ENCODE measurements at places on chromosomes 11 and 22. TPM values are rescaled to one million over a fixed set of nuclear protein-coding genes. Genes with fewer than 3 reads are reported as not detected.

DNA sequence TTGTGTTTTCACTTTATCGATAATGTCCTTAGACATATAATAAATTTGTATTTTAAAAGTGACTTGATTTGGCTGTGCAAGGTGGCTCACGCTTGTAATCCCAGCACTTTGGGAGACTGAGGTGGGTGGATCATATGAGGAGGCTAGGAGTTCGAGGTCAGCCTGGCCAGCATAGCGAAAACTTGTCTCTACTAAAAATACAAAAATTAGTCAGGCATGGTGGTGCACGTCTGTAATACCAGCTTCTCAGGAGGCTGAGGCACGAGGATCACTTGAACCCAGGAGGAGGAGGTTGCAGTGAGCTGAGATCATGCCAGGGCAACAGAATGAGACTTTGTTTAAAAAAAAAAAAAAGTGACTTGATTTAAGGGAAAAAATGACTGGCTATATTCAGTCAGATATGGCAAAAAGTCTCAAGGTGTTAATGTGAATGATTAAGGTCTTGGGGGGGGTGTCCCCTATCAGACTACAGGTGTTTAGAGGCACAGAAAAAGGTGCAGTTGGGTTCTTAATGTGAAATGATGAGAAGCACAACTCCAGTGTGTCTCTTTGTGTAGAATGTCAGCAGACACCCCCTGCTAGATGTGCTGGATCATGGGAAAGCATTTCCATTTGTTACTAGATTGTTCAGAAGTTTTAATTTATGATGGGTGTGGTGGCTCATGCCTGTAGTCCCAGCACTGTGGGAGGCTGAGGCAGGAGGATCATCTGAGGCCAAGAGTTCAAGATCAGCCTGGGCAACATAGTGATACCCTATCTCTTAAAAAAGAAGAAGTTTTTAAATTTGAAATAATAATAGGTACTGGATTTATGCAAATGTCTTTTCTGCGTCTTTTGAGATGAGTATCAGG lies 17.0 kb downstream of the NEAT1 start:
- DNase-seq: no peak

GRCh38 chr22:44442186-44442815 lies 55.7 kb downstream of the RTL6 start:
- DNase-seq: no peak

DNA sequence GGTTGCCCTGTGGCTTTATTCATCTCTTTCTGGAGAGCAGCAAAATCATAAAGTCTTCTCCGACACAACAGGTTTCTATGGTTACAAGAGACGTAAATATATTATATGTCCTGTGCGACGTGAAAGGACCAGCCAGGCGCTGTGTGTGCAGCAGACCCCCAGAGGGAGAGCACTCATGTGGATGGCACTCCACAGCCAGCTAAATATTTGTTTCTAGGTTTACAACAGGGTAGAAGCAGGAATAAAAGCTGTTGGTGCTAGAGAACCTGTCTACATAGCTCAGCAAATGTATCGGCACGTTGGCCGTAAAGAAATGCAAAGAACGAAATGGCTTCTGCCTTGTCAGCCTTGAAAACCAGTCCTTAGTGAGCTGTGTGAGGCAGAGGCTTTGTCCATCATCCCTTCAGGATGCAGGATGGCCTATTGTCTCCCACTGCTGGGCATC lies 133.8 kb upstream of the PITPNB start:
- no peak for DNase-seq

DNA sequence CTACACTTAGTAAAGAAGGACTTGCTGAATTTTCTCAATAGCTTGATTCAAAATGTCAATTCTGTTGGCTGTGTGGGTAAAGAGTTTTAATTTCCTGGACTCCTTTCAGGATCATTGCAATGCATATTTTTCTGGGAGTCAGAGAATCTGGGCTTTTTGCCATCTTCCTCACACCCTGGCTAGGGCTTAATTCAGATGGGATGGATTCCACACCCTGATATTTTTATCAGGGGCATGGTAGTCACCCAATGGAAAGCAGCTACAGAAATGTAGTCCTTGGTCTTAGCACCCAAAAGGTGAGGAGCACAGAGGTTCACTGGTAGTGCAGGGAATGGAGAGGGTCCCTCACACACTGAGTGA lies 79.3 kb downstream of the SGSM3 start:
- DNase-seq: no peak

GRCh38 chr11:122085712-122086111 lies 30.3 kb downstream of the BLID start:
- DNase-seq: no peak

GRCh38 chr11:2691991-2692875 lies 7.6 kb downstream of the KCNQ1OT1 start:
- no peak for DNase-seq

DNA sequence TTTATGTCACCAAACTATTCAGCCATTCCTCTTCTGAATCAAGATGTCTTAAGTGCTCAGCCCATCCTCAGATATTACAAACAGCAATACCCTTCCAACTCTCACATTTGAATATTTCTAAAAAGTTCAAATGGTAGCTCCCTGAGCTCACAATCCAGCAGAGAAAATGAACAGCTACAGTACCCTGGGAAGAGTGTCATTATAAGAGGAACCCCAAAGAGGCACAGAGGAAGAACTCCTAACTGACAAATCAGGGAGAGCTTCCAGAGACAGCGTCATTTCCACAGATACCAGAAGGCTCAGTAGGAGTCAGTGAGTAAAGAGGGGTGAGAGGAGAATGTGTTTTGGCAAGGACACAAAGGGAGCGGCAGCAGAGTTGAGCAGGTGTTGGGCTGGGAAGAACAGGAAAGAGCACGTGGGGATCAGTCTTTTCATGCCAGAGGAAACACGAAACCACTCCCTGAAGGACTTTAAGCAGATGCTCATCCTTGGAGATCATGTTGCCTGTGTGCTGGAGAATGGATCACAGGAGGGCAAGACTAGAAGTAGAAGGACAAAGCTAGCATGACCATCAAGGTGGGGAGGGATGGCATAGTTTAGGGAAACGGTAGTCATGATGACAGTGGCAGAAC lies 4.3 kb downstream of the CLTCL1 start:
- no peak for DNase-seq

DNA sequence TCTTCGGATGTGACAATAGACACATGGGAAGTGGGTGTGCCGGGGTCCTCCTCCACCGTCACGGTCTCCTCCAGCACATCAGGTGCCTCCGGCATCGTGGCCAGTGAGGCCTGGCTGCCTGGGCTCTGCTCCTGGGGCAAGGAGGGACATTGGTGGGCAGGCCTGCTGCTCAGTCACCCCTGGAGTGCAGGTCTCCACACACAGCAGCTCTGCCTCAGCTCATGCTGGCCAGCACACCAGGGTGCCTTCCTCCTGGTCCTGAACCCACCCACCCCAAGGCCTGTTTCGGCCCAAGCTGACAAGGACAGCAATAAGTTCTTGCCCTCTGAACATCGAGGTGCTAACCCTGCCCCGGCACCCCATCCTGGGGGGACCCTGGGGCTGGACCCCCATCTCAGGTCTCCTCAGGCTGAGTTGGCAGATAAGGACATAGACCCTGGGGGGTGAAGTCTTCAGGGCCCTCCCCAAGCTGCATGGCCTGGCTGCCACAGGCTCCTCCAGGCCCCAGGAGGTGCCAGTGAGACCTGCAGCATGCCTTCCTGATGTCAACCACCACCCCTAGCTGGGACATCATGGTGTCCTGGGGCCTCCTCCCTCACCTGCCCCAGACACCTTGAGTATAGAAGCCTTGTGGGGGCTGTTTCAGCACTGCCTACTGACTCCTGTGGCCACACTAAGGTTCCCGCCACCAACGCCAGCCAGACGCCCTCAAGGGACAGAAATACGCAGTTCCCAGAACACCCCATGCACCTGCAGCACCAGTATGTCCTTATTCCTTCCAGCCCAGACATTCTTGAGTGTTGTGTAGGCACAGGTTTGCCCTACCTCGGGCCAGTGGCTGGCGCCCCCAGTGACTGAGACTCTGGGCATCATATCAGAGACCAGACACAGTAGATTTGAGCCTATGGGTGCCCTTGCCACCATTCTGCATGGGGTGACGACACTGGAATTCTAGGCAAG lies 34.4 kb downstream of the ARVCF start:
- DNase-seq: peak; percentile 56

DNA sequence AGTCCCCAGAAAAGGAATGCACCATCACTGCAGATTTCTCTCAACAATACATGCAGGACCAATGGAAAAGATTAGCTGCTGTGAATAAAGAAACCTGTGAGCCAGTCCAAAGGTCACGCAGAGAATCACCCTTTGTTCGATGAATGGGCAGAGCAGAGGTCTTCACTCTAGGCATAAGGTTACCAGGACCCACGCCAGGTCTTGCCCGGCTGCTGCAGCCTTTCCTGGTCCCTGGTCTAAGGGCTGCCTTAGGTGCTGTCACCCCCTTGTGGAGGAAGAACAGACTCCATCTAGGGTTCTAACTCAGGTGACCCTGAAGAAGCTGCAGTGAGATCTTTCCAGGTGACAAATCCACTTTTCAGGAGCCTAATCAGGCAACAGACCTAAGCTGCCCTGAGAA lies 29.0 kb upstream of the NAP1L4 start:
- DNase-seq: peak; percentile 59

GRCh38 chr11:108698844-108699642 lies 34.2 kb downstream of the DDX10 start:
- no peak for DNase-seq

DNA sequence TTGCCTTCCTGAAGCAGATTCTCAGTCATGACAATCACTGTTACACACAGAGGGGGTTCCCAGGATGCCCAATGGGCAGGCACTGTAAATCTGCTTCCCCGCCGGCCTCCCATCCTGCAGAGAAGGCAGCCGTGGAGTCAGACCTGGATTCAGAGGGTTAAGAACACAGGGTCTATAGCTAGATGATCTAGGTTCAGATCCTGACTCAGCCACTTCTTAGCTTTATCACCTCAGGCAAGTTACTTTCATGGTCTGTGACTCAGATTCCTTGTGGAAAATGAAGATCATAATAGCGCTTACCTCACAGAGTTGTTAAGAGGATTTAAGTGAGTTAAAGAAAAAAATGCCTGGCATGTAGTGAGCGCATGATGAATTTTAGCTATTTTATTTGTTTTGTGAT lies 95.9 kb downstream of the TIMP3 start:
- DNase-seq: no peak

DNA sequence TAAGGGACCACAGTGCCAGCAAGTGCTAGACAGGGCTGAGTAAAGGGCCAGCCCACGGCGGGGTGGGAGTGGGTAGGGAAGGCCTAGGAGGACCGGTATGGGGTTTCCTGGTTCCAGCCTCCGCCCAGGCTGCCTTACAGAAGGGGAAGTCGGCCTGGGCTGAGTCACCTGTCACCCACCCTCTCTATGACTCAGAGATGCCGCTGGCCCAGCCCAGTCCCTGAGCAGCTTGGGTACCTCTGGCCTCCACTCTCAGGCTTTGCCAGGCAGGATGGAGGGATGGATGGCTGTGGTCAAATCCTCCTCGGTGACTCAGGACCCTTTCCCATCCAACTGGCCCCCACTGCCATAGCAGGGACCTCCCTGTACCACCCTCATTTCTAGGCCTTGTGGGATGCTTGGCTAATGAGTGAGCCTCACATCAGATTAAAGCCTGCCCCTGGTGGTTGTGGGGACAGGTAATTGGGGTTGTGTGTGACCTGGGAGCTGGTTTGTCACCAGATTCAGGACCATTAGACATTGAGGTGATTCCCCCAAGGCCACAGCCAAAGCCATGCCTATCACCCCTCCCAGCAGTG lies 13.9 kb downstream of the SLC35E4 start:
- DNase-seq: no peak

- no peak for DNase-seq
Observed at GRCh38 chr11:99015634-99016454, 4.9 kb upstream of the CNTN5 start.

DNA sequence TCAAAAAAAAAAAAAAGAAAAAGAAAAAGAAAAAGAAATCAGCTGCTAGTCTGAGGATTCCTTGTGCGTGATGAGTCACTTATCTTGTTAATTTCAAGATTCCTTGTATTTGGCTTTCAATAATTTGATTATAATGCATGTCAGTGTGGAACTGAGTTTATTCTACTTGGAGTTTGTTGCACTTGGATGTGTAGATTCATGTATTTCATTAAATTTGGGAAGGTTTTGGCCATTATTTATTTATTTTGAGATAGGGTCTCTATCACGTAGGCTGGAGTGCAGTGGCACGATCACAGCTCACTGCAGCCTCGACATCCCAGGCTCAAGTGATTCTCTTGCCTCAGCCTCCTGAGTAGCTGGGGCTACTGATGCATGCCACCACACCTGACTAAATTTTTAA lies 14.8 kb downstream of the WBP2NL start:
- no peak for DNase-seq

- no peak for DNase-seq
Observed at GRCh38 chr11:116427903-116428637, 344.7 kb downstream of the BUD13 start.

DNA sequence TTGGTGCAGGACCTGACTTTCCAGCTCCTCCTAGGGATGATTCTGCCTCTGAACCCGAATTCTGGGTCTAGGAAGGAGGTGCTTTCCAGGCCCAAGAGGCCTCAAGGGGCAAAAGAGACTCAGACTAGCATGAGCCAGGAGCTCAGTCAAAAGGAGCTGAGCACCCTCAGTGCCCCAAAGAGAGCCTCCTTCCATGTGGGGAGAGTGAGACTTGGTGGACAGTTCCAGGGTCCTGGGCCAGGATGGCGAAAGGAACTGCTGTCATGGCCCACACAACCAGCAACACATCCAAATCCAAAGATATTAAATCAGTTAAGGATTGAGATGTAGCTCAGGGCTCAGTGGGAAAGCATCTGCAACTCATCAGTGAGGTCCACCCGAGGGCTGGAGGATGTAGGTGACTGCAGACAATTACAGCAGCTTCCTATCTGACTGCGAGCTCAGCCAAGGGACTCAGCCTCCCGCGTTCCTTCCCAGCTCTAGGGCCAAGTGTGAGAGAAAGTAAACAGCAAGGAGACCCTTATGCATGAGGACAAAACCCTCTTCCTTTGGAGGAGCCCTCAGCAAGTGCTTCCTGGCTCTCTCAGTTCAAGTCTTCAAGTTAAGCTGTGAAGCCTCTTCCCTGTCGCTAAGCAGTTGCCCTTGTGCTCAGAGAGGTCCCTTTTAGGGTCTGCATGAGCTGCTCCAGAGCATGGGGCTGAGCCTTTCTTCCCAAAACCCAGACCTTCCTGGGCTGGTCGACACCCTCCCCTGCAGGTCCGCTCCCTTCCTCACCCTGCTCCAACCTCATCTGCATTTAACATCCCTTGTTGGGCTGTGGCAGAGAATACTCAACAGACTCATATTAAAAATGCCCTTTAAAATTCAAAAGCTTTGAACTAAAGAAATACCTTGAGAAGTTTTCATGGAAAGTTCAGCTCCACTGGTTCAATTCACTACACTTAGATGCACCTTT lies 35.8 kb downstream of the C11orf58 start:
- DNase-seq: no peak

Gene CRYBA4
- total RNA-seq: not detected

Gene TCN1
- not detected for total RNA-seq

Gene OR51L1
- total RNA-seq: not detected

Gene FOLR1
- not detected for total RNA-seq

Gene CD6
- total RNA-seq: 1.7 TPM
